ENCODE measurements at places on chromosomes 16 and 17. TPM values are rescaled to one million over a fixed set of nuclear protein-coding genes. Genes with fewer than 3 reads are reported as not detected.

DNA sequence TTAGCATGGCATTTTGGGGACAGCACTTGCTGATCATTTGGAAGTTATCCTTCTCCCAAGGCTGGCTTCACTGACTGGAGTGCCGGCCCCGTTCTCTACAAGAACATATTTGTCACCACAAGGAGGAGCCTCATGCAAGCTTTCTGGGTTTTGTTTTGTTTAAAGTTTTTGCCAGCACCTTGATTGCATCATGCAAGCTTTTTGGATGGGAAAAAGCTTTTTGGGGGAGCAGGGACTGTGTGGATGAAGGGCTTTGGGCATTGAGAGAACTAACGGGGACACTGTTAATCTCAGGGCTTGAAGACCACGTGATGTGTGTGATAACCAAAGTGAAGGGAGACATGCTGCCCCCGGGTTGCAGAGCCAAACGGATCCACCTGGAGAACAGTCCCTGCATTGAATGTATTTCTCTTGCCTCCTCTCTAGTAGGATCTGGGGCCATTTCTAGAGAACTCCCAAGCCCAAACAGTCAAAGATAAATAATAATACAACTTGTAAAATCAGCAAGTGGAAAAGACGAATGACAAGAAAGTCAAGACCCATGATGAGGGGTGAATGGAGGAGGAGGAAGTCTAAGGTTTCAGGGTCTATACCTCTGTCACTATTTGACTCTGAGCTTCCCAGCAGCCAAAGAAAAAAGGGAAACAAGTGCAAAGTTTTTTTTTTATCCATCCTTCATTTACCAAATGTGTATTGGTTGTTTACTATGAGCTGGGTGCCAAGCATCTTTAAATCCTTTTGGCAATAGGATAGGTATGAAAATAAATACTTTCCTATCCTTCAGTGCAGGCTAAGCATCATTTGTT lies 17.2 kb downstream of the TMEM114 start:
- H3K4me3 ChIP-seq, result no peak overlapping the region
- H3K27me3 ChIP-seq, result peaks cover 2% of the 10 kb centered on the region
- peaks cover 2% of the 10 kb centered on the region for H3K4me1 ChIP-seq
- no peaks in the 10 kb centered on the region for H3K36me3 ChIP-seq
- no peak for DNase-seq

- H3K27me3 ChIP-seq, result peaks cover 50% of the 10 kb centered on the region
- peaks cover 14% of the 10 kb centered on the region for H3K4me1 ChIP-seq
- H3K4me3 ChIP-seq, result no peak overlapping the region
- DNase-seq, result no peak
These were observed 5.3 kb upstream of the DNAH2 start for GRCh38 chr17:7712111-7712771.

SOST gene
- not detected for total RNA-seq

- H3K4me1 ChIP-seq, result peaks cover 84% of the 10 kb centered on the region
- peak overlapping the region; percentile 72 for H3K4me3 ChIP-seq
- peak overlapping the region; percentile 94 for H3K27ac ChIP-seq
- no peaks in the 10 kb centered on the region for H3K27me3 ChIP-seq
- DNase-seq, result no peak
These were observed 62.6 kb downstream of the PRKCA start for GRCh38 chr17:66364990-66365490.

PYDC1 gene
- total RNA-seq, result not detected

- H3K36me3 ChIP-seq, result no peaks in the 10 kb centered on the region
- H3K27ac ChIP-seq, result no peak overlapping the region
- H3K4me3 ChIP-seq, result no peak overlapping the region
- H3K4me1 ChIP-seq, result no peaks in the 10 kb centered on the region
- H3K27me3 ChIP-seq, result no peaks in the 10 kb centered on the region
These were observed 97.0 kb downstream of the WWOX start for GRCh38 chr16:78196502-78196901.

DNA sequence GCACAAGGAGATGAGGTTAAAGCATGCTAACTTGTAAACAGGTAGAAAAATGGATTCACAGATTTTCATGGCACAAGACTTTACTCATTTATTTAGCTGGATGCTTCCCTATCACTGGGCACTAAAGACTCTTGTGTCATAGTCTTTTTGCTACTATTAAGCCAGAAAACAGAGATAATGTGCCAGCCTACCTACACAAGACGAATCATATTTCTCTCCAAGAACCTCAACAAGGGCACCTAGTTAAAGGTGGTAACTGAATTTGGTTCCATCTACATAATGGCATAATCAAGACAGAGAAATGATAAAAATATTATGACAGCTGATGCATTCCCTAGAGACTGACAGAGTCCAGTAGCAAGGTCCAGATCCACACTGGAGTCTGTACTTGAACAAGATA lies 3.8 kb downstream of the NACA2 start:
- H3K4me3 ChIP-seq, result no peak overlapping the region
- H3K27me3 ChIP-seq, result peaks cover 7% of the 10 kb centered on the region
- no peak for DNase-seq
- no peak overlapping the region for H3K27ac ChIP-seq
- H3K4me1 ChIP-seq, result no peaks in the 10 kb centered on the region

NAGS gene
- total RNA-seq, result 0.28 TPM

- no peaks in the 10 kb centered on the region for H3K27me3 ChIP-seq
- peaks cover 22% of the 10 kb centered on the region for H3K36me3 ChIP-seq
- no peak overlapping the region for H3K4me3 ChIP-seq
- H3K4me1 ChIP-seq, result peaks cover 13% of the 10 kb centered on the region
- no peak overlapping the region for H3K27ac ChIP-seq
- DNase-seq, result no peak
These were observed 2.9 kb downstream of the MRPL28 start for GRCh38 chr16:367333-367903.

DNA sequence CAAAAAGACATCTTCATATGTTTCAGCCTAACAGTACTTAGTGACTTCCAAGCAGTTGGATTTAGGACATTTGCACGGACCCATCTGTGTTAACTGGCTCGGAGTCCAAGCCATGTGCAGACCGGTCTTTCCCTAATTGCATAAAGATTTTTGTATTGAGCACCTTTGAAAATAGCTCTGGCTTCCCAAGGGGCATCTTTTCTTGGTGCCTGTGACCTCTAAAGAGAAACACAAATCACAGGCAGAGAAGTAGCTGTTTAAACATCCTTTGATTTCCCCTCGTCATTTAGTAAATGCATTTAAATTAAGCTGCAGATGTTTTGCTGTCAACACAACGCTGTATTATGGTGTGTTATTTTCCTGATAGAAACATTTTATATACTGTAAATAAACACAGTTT lies 288.2 kb upstream of the SALL1 start:
- no peaks in the 10 kb centered on the region for H3K36me3 ChIP-seq
- H3K27ac ChIP-seq, result no peak overlapping the region
- H3K4me1 ChIP-seq, result no peaks in the 10 kb centered on the region
- H3K27me3 ChIP-seq, result peaks cover 4% of the 10 kb centered on the region
- no peak for DNase-seq

GRAP gene
- total RNA-seq, result 10.9 TPM

GRCh38 chr17:44314524-44314868 lies 6.1 kb downstream of the RUNDC3A start:
- H3K36me3 ChIP-seq, result peaks cover 12% of the 10 kb centered on the region
- no peak overlapping the region for H3K27ac ChIP-seq
- H3K27me3 ChIP-seq, result peaks cover 39% of the 10 kb centered on the region
- peaks cover 11% of the 10 kb centered on the region for H3K4me1 ChIP-seq
- no peak for DNase-seq

NT5M gene
- total RNA-seq, result 8.1 TPM

DNA sequence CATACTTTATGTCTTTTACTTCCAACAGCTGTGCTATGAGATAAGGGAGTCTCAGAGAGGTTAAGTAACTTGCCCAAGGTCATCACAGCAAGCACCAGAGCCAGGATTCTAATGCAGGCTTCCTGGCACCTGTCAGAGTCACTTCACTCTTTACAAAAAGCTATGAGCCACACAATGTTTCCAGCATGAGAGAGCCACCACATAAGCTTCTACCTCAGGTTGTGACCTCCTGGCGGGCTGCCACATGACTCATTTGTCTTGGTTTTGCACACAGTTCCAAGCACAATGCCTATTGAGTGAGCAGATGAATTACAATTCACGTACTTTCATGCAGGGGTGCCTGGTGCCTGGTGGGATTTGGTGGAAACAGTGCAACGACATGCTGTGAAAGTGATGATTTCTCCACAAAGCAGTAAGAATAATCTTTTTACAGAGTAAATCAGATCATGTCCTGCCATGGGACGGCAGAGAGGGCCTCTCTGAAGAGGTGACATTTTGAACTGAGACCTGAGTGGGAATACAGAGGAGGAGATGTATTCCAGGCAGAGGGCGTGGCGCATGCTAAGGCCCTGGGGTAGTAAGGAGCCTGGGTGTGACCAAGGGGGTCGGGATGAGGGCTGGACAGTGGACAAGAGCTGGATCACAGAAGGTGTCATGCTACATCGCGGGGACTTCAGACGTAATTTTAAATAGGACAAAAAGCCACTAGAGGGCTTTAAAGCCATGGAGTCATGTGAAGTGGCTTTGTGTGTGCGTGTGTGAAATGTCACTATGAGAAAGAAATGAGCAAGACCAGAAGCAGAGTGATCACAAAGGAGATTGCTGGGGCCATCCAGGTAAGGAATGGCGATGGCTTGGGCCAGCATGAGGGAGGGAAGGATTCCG lies 53.4 kb downstream of the CACNG3 start:
- H3K4me3 ChIP-seq, result no peak overlapping the region
- no peak for DNase-seq
- H3K27ac ChIP-seq, result no peak overlapping the region
- no peaks in the 10 kb centered on the region for H3K27me3 ChIP-seq
- no peaks in the 10 kb centered on the region for H3K36me3 ChIP-seq

DNA sequence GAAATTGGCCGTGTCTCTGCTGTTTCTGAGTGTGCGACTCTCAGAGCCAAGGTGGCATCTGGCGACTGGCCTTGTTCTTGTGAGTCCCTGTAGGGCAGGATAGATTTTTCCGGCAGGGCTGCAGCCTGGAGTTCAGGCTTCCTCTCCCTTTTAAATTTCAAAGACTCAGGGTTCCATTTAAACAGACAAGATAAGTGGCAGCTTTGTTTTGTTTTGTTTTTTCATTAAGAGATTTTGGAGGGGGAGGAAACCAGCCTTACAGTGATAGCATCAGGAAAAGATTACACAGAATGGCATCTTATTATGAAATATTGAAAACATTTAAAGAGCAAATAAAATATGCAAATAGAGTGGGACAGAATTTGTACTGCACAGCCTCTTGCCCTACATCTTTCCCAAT lies 151.3 kb downstream of the RPTOR start:
- DNase-seq, result no peak
- peaks cover 33% of the 10 kb centered on the region for H3K4me1 ChIP-seq
- H3K36me3 ChIP-seq, result peaks cover 26% of the 10 kb centered on the region
- peak overlapping the region; percentile 68 for H3K27ac ChIP-seq
- H3K4me3 ChIP-seq, result no peak overlapping the region
- H3K27me3 ChIP-seq, result no peaks in the 10 kb centered on the region

CLEC3A gene
- not detected for total RNA-seq

PPY gene
- not detected for total RNA-seq

- peaks cover 8% of the 10 kb centered on the region for H3K36me3 ChIP-seq
- H3K4me1 ChIP-seq, result peaks cover 87% of the 10 kb centered on the region
- peak overlapping the region; percentile 87 for H3K27ac ChIP-seq
- no peak for DNase-seq
These were observed 330.5 kb downstream of the MAF start for GRCh38 chr16:79270011-79270410.

EVPLL gene
- total RNA-seq, result not detected

SMPD3 gene
- total RNA-seq, result 0.07 TPM

TMIGD1 gene
- not detected for total RNA-seq

GRCh38 chr17:68048996-68049395 lies 13.5 kb downstream of the KPNA2 start:
- no peaks in the 10 kb centered on the region for H3K27me3 ChIP-seq
- no peak overlapping the region for H3K4me3 ChIP-seq
- no peak overlapping the region for H3K27ac ChIP-seq
- H3K4me1 ChIP-seq, result peaks cover under 1% of the 10 kb centered on the region
- peaks cover 48% of the 10 kb centered on the region for H3K36me3 ChIP-seq

DNA sequence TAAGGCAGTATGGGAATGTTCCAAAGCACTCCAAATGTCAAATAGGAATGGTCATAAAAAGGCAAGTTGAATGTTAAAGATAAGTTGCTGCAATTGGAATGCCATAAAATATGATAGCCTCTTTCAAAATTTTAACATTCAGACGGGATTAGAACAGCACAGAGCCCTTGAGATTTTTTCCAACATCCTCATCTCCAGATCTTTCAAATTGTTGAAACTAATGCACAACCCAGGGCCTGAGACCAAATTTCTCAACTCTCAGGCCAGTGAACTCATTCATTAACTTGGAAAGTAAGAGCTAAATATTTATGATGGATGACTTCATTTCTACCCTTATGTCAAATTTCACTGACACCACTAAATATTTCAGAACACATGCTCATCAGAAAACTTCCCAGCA lies 346.5 kb upstream of the XYLT1 start:
- H3K4me3 ChIP-seq, result no peak overlapping the region
- DNase-seq, result no peak

SLC38A8 gene
- not detected for total RNA-seq

GRCh38 chr16:88375996-88376834 lies 6.5 kb upstream of the ZNF469 start:
- DNase-seq, result no peak
- no peaks in the 10 kb centered on the region for H3K4me1 ChIP-seq
- H3K27ac ChIP-seq, result no peak overlapping the region
- H3K36me3 ChIP-seq, result no peaks in the 10 kb centered on the region
- H3K4me3 ChIP-seq, result no peak overlapping the region
- no peaks in the 10 kb centered on the region for H3K27me3 ChIP-seq

DNA sequence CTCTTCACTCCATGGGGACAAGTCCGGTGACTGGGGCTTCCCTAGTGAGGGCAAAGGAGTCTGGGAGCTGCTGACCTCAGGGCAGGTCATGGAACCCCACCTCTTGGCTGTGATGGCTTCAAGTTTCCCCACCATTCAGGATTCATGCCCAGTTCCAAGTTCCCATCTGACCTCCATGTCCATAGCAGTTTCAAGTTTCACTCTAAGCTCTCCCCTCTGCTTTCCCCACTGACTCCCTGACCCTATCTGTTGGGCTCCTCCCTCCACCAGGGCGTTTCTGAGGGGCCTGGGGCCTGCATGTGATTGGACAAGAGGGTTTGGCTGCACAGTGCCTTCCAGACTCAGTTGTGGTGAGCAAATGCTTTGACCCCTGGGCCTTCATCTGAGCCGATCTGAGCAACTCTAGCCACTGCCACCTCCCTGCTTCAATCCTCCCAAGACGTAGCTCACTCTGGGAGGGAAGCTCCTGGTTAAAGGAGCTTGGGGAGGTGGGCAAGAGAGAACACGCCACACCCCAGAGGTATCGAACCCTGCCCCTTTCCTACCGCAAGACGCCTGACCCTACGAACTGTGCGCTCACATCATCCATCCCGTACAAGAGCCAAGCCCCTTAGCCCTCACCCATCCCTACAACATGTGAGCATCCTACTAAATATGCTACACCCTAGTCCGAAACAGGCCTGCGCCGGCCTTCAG lies 8.3 kb downstream of the ZNF629 start:
- H3K36me3 ChIP-seq, result peaks cover 14% of the 10 kb centered on the region
- H3K27ac ChIP-seq, result no peak overlapping the region
- H3K27me3 ChIP-seq, result no peaks in the 10 kb centered on the region

- H3K27ac ChIP-seq, result no peak within 1 kb of the TSS
- H3K36me3 ChIP-seq, result no peaks in the 10 kb centered on the region
- H3K4me3 ChIP-seq, result no peak within 1 kb of the TSS
- H3K27me3 ChIP-seq, result peaks cover 1% of the 10 kb centered on the region
- DNase-seq, result no peak
These were observed at the start of gene CHST5 for GRCh38 chr16:75535901-75536300. Gene CHST5 (minus strand): TSS chr16:75536108. CDS start chr16:75530384, 5,724 bp downstream.

Measured in activated T-helper 2 cell treated with anti-CD3 and anti-CD28 coated beads, Interferon-gamma antibody, Interleukin-2, Interleukin-4, amounts not matched to agents 10 μg/mL and 5 μg/mL and 100 μg/mL, durations not matched to agents 14 hours and 24 hours and 36 hours (primary cell).